ENCODE measurements at places on chromosomes 2 and 18. TPM values are rescaled to one million over a fixed set of nuclear protein-coding genes. Genes with fewer than 3 reads are reported as not detected.

Gene DCC
- not detected for total RNA-seq

GRCh38 chr2:105368759-105369408 is 30.0 kb downstream of the FHL2 start:
- H3K4me1 ChIP-seq, result peaks cover 16% of the 10 kb centered on the region
- no peak overlapping the region for H3K4me3 ChIP-seq
- no peaks in the 10 kb centered on the region for H3K36me3 ChIP-seq
- DNase-seq, result no peak

DNA sequence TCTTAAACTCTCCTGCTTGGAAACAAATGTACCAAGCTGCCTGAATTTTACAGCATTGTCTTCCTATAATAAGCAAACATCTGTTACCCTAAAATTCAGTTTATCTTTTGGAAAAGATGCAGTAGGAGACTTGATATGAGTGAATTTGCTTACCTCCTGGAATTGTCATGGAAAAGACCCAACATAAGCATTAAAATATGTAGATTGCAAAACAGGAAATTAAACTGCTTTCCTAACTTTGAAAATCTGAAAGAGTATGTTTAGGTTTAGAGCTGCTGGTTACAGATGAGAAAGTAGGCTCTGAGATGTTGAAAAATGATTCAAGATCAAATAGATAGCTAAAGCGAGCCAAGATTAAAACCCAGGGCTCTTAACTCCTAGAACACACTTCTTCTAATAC is 316.5 kb downstream of the SOX11 start:
- no peak overlapping the region for H3K27ac ChIP-seq
- no peaks in the 10 kb centered on the region for H3K36me3 ChIP-seq
- H3K27me3 ChIP-seq, result no peaks in the 10 kb centered on the region
- H3K4me1 ChIP-seq, result no peaks in the 10 kb centered on the region
- H3K4me3 ChIP-seq, result no peak overlapping the region
- DNase-seq, result no peak

- H3K27ac ChIP-seq, result no peak overlapping the region
- peaks cover 3% of the 10 kb centered on the region for H3K36me3 ChIP-seq
- no peak for DNase-seq
- H3K4me3 ChIP-seq, result no peak overlapping the region
- peaks cover 37% of the 10 kb centered on the region for H3K27me3 ChIP-seq
Measured at GRCh38 chr2:173571887-173572680, 217.4 kb downstream of the CDCA7 start.

DNA sequence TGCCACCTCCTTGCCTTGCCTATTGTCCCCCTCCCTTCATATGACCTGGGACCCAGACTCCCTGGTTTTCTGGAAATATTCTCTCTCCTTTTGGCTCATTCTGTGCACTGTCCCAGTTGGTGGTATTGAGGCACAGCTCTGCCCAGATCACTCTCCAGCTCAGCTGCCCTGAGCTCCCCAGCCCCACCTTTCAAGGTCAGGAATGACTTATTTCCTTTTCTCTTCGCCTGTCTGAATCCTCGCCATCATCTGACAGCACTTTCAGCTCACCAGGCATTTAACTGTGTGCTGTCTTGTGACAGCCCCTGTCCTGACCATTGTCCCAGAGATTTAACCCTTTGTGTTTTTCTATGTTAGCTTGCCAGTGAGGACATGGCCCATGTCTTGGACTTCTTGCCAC is 133.0 kb downstream of the MSH2 start:
- no peaks in the 10 kb centered on the region for H3K27me3 ChIP-seq
- no peak overlapping the region for H3K27ac ChIP-seq
- H3K4me3 ChIP-seq, result no peak overlapping the region
- DNase-seq, result no peak

Measured in activated T-cell treated with anti-CD3 and anti-CD28 coated beads, Interleukin-2, amount 50 U/mL, for 72 hours (primary cell).